Naive B cell (primary cell): ENCODE measurements at places on chromosomes 2 and 18.

- DNase-seq = no peak
Measured at GRCh38 chr2:96687266-96687665, 44.7 kb downstream of the FER1L5 start.

- DNase-seq = no peak
Measured at GRCh38 chr2:72494392-72494791, 331.4 kb downstream of the EXOC6B start.

- DNase-seq = no peak
Measured at GRCh38 chr2:198775737-198776136, 682.0 kb downstream of the SATB2 start.

- no peak for DNase-seq
Measured at GRCh38 chr2:46720592-46721185, 194.9 kb downstream of the MCFD2 start.

- DNase-seq = no peak
Measured at GRCh38 chr2:158095912-158096311, 5.8 kb upstream of the UPP2 start.

DNA sequence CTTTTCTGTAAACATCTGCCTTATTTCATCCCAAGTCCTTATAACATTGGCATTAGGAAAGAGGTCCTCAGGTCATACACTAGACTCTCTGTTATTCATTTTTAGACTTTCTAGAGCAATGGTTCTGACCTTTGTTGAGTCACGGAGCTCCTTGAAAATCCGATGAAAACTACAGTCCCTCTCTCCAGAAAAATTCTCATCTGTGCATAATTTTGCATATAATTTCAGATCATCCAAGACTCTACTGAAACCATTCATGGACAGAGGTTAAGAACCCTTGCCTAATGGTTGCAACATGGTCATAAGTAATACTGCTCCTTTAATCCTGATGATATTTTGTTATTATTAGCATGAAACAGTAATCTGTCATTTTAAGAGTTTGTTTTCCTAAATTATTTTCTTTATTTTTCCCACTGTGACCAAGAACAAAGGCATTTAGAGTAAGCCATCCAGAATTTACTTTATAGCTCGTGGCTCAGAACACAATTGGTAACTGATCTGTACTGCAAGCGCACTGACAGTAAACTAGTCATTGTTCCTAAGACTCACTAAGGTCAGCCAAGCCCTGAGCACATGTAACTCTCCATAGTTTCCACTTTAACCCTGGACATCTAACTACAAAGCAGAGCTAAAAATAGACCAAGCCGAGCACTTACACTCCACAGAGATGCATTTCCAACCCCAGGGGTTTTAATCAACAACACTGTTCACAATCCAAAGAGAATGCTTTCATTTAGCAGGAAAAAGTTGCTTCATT lies 8.4 kb downstream of the MYOM1 start:
- DNase-seq = no peak

GRCh38 chr2:166230724-166231070 lies 102.9 kb upstream of the SCN1A start:
- no peak for DNase-seq

GRCh38 chr2:226891780-226892590 lies 56.1 kb downstream of the RHBDD1 start:
- DNase-seq = no peak
